ENCODE measurements at places on chromosomes 2 and 18.

GRCh38 chr2:203396667-203397066, 68.5 kb downstream of the ABI2 start:
- no peak for DNase-seq

- peak; percentile 37 for DNase-seq
These were observed 14.4 kb upstream of the TMEM131 start for GRCh38 chr2:98009887-98010760.

GRCh38 chr18:54558609-54559585, 32.1 kb upstream of the DYNAP start:
- DNase-seq: peak; percentile 9

GRCh38 chr2:237647176-237648015, 20.0 kb downstream of the LRRFIP1 start:
- no peak for DNase-seq

DNA sequence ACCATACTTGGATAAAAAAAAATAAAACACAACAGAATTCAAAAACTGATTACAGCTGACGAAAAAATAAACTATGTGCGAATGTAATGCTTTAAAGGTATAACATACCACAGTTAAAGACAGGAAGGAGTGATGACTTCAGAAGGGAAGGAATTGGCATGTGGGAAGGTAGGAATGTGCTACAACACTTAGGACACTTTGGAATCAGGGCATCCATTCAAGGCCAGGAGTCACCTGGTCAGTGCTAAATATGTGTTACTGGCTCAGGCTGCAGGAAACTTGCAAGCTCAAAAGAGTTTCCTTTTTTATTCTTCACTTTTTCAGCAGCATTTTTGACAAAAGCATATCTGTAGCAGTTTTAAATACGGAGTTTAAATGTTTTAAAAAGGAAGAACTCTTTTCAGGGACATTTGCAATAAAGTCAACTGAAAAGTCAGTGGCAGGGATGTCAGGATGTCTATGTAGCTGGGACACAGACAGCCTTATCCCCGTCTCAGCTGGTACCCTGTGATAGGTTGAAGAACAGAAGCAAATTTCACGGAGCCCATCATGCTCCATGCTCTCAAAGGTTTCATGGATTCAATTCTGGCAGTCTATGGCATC, 138.0 kb upstream of the KLHL14 start:
- no peak for DNase-seq

- DNase-seq: peak; percentile 81
These were observed 279.8 kb downstream of the RBM43 start for GRCh38 chr2:150981826-150982225.

- DNase-seq: no peak
These were observed 57.7 kb downstream of the PELI1 start for GRCh38 chr2:64086347-64087082.

DNA sequence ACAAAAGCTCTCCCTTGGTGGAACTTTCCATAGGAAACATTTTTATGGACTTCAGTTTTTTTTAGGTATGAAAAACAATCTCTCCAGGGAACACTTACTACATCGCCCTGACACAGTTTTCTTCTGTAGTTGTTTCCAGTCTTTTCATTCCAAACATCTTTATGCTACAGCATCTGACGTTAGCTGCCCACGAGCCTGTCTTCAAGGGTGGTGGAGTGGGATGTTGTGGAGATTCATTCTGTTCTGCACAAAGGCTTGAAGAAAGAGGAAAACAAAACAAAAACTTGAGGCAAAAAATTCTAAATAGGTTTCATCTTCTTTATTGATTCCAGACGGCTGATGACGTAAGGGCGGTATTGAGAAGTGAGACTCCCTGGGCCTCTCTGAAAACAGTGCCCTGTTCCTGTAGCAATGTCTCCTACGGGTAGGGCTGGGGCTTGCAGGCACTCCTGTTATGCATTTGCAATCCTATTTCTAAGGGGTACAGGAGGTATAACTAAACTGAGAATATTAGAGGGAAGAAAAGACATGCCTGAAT, 375.0 kb downstream of the RNF144A start:
- DNase-seq: no peak

DNA sequence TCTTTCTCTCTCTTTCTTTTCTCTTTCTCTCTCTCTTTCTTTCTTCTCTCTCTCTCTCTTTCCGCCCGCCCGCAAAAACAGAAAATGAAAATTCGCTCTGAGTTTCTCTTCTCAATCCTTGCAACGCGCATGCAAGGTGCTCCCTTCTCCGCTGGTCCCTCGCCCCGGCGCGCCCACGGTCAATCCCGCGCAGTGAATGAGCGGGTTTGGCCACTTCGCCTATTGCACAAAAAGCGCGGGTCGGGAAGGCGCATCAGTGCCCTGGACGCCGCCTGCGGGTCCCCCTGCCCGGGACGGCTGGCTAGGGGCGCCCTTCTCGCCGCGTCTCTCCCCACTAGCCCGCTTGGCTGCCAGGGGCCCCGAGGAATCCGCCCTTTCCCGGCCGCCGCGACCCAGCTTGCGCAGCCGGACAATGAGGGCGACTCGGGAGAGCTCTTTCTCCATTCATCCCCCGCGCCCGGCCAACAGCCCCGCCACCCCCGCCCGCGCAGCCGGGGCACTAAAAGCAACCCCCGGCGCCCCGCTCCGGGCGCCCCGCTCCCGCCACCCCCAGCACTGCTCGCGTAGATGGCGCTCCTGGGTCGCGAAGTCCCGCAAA, 706 bp downstream of the LAMA1 start:
- DNase-seq: no peak

DNA sequence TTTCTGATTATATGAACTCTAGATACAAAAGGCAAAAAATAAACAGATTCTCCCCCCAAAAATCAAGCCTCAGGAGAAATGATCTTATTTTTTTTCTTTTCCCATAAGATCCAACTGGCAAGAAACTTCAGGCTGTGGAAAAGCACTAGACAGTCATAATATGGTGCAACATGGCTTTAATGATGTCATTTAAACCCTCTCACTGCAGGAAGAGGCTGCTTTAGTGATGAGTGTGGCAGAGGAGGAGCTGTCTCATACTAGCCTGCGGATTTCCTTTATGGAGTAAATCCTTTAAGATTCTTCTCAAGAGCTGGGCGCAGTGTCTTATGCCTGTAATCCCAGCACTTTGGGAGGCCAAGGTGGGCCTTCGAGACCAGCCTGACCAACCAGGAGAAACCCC, 83.3 kb upstream of the CD28 start:
- DNase-seq: peak; percentile 99

- no peak for DNase-seq
These were observed 603.6 kb upstream of the SALL3 start for GRCh38 chr18:78376046-78376445.

Data from amniotic epithelial cell (primary cell).